NCI-H1436 treated with DMSO at 0.1 percent for 48 hours (cell line): ENCODE measurements at places on chromosomes 7 and 10.

GRCh38 chr10:89426230-89426868 lies 12.0 kb downstream of the IFIT5 start:
- no peak for DNase-seq

DNA sequence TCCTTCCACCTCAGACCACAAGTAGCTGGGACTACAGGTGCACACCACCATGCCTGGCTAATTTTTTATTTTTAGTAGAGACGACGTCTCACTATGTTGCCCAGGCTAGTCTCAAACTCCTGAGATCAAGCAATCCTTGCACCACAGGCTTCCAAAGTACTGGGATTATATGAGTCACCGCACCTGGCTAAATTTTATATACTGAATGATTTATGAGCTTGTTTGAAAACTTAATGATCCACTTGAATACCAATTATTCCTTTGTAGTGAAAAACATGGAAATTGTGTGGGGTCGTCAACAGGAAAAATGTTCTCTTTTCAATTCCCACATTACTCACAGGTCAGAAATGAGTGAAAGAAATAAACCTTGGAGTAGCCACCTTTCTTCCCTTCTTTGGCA lies 31.3 kb downstream of the RAPGEF5 start:
- DNase-seq = no peak

DNA sequence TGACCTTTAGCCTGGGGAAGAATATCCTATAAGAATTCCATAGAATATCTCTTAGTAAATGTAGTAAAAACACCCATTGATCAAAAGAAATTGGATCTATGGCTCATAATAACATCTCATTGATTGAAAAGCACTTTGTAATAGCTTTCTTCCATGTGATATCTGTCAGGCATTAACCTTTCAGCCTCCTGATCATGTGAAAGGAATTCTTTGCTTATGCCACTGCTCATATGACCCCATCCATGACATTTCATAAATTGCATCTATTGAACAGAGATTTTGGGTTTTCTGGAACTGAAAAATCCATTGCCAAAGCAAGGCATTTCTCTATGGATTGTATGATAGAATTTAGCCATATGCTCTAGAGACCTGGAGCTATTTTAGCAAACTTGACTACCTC lies 519.3 kb upstream of the PFKP start:
- no peak for DNase-seq

GRCh38 chr7:107173191-107173590 lies 4.4 kb downstream of the HBP1 start:
- no peak for DNase-seq

- no peak for DNase-seq
These were observed 65.7 kb downstream of the GBF1 start for GRCh38 chr10:102311025-102311420.

- DNase-seq = no peak
These were observed 92.3 kb downstream of the NKX6-2 start for GRCh38 chr10:132693676-132694075.
